Stimulated activated CD8-positive, alpha-beta memory T cell treated with anti-CD3 and anti-CD28 coated beads, Interleukin-7, amount 100 ng/mL, for 4 hours (primary cell): ENCODE measurements at places on chromosomes 5 and 9.

DNA sequence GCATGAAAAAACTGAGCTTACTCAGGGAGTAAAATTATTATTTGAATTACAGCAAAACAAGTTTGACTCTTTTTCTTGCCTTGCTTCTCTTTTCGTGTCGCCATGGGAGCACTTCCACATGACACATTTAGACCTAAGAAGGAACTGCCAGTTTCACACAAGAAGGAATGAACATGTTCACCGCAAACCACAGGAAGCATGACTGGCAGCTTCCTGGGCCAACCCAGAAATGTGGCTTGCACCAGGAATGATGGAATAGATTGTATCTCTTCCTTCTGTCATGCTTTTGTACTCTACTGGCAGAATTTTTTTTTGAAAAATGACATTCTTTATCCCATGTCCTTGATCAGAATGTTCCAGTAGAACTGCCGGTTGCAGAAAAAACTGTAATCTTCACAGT is 32.9 kb upstream of the MAN2A1 start:
- no peak for DNase-seq

GRCh38 chr9:121584421-121584820 is 67.0 kb upstream of the DAB2IP start:
- DNase-seq: no peak

GRCh38 chr5:159338118-159338517 is 7.8 kb upstream of the IL12B start:
- DNase-seq: no peak

DNA sequence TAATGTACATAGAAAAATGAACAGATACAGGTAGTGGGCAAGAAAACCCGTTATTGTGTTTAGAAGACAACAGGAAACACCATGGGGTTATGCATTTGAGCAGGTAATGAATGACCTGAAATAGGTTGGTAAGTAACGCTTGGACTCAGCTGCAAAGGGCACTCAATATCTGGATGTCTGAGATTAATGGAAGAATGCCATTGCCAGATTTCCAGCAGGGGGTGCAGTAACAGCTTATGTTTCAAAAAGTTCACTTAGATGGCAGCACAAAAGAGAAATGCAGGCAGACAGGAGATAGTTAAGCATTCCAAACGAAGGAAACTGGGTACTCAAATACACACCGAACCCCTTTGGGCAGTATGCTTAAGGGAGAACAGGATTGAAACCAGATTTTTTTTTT is 285.5 kb upstream of the VLDLR start:
- DNase-seq: no peak

GRCh38 chr5:111772456-111773122 is 15.6 kb upstream of the NREP start:
- no peak for DNase-seq
